ENCODE measurements at places on chromosomes 7 and 10.

GRCh38 chr7:84123965-84124547 is 70.5 kb downstream of the SEMA3A start:
- DNase-seq, result no peak

DNA sequence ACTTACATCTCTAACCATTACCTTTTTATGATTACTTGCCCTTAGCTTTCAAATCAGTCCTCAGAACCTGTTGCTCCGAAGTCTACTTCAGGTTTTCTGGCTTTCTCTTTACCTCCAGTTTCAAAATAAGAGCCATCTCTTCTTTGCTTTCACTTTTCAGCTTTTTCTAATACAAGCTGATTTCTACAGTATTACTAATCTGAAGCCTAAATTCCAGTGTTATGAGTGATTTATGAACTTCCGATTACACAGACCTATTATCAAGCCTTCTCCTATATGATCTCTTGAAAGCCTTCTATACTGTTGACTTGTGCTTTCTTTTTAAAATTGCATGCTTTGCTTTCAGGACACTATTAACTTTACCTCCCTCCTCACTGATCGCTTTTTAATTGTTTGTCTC is 1307.8 kb upstream of the CELF2 start:
- no peak for DNase-seq

- no peak for DNase-seq
Observed at GRCh38 chr10:79930267-79930666, 18.6 kb downstream of the SFTPD start.

DNA sequence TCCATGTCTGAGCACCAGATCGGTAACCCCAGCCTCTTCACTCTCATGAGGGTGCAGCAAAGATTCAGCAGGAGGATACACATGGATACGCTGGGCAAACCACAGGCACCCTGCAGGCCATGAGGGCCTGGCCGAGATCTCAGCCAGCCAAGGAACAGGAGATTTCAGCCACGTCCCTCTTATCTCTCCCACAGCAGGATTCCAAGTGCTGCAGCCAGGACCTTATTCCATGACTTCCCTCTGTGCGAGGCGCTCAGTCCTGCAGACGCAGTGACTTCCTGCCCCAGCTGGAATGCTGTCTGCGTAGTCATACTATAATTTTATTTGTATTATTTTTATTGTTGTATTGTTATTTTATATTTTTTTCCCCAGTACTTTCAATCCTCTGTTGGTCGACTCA is 66.8 kb downstream of the PTPRN2 start:
- DNase-seq, result no peak

GRCh38 chr7:118218413-118219156 is 5.9 kb upstream of the ANKRD7 start:
- DNase-seq, result no peak

GRCh38 chr10:124614003-124614659 is 130.0 kb downstream of the FAM53B start:
- DNase-seq, result peak; percentile 42

- no peak for DNase-seq
Observed at GRCh38 chr10:33247221-33247922, 87.1 kb downstream of the NRP1 start.

- DNase-seq, result no peak
Observed at GRCh38 chr10:69397972-69398371, 18.7 kb downstream of the TACR2 start.

DNA sequence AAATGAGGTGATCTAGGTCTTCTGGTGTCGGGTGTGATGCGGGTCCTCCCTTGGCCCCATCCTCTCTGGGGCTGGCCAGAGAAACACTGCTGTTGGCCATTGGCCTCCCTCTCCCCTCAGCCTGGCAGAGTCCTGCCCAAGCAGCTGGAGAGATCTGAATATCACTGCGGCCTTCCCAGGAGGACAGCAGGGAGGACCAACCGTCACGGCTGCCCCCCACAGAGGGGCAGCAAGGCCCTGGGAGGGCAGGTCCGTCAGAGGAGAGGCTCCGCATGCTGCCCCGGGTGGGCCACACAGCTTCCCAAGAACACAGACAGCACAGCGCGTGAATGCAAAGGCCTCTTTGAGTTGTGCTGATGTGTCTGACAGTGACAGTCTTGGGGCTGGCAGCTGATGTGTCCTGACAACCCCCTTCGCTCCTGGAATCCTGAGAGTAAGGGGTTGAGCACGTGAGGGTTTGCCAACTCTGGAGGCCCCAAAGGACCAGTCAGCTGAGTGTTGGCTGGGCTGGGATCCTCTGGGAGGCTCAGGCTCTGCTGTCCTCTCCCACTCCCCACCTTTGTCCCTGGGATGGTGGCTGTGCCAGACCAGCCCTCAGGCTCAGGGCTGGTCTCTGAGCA is 132.5 kb upstream of the UNC5B start:
- peak; percentile 1 for DNase-seq

- no peak for DNase-seq
Observed at GRCh38 chr10:11326913-11327616, 284.4 kb downstream of the USP6NL start.

DNA sequence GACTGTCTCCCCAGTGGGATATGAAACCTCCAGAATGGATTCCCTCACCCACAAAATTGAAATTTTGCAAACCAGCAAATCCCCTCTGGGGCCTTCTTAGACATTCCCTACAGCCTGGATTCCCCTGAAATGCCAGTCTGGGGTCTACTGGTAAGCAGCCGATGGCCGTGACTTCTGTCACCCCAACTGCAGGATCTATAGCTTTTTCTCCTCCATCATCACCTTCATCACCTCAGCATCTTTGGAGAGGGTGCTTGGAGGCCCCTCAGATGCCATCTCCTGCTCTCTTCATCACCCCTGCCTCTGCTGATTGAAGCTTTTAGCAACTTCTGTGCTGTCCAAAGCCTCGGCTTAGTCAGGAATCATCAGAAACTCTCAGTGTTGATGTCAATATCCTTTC is 2.6 kb upstream of the KCNMA1 start:
- no peak for DNase-seq

- DNase-seq, result no peak
Observed at GRCh38 chr7:26685606-26686005, 178.8 kb downstream of the SKAP2 start.

DNA sequence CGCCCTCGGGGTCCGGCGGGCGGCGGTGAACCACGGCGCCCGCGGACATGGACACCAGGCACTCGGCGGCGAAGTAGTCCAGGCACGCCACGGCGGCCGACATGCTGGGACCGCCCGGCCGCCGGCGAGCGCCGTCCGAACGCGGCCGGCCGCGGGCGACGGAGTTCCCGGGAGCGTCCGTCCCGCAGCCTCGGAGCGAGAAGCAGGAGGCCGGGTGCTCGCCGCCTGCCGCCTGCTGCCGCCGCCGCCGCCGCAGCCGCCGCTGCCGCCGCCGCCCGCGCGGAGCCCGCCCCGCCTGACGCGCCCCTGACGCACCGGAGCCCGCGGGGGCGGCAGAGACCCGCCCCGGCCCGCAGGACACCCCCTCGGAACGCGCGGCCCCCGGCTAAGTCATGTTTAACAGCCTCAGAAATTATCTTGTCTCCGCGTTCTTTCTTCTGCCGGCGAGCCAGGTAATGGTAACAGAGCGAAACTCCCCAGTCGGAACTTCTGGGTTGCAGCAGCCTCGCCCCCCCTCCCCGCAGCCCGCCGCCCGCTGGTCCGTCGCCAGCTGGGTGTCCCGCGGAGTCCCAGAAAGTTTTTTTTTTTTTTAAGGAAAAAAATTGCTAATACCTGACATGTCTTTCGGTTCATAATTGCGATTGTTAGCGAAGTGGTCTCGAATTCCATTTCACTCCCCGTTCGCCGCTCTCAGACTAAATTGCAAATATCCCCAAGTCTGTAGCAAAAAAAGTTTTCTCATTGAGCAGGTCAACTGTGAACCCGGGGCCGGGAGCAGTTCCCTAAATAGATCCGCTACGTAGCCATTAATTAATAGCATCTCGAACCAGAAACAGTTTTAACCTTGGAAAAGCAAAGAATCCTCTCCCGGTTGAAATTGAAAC is at the start of gene KLF14:
Gene KLF14 (minus strand): TSS at position 277 of the 884 bp plus-strand sequence. CDS start 174 bp downstream, at position 103.
- DNase-seq, result peak; percentile 27

DNA sequence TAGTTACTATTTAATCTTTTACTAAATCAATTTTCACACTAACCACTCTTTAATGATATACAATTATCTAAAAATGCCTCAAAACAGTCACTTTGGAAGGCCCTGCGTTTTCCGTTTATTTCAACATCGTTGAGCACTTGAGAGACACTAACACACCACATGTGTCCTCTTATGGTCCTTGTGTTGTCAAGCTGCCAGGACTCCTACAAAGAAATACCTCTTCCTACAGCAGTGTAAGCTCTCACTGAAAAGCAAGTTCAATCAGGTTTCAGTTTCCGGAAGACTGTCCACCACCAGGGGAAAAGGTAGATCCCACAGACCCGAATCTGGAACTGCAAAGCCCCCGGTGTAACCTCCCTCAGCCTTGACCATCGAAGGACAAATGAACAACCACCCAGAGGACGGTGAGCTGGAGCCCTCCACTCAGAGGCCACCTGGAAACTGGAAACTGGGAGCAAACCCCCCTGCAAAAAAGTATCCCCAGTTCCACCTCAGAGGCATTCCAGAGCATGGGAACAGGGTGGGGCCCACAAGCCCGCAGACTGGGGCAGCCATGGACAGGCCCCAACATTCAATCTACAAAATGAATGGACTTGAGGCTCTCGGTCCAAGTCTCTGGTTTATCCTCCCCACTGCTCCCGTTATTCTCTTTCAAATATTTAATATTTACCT is 37.6 kb downstream of the KCNH2 start:
- DNase-seq, result no peak

DNA sequence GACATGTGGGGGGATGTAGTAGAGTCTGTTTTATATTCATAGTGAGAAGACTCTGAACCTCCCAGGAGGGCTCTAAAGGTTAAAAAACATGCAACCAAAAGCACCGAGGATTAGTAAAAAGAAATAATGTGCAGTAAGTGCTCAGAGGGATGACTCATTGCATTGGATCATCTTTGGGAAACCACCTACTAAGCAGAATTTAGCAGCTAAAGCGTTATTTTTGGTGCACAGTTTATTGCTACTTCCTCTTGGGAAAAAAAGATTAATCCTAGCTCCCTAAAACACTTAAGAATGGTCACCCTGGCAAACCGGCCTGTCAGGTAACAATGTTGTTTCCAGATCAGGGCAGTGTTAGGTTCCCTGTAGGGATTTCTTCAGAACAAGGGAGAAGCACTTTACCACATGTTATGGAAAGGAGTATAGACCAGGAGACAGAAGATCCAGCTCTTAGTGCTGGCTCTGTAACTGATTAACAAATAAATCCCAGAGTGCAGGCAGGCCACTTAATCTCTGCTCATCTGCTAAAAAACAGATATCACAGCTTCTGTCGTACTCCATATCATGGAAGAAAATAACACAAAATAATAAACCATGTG is 44.8 kb upstream of the FAM133B start:
- DNase-seq, result peak; percentile 39

GRCh38 chr7:157664034-157664433 is 327.2 kb downstream of the DNAJB6 start:
- DNase-seq, result no peak

- no peak for DNase-seq
Observed at GRCh38 chr7:46201961-46202360, 280.9 kb upstream of the IGFBP3 start.

DNA sequence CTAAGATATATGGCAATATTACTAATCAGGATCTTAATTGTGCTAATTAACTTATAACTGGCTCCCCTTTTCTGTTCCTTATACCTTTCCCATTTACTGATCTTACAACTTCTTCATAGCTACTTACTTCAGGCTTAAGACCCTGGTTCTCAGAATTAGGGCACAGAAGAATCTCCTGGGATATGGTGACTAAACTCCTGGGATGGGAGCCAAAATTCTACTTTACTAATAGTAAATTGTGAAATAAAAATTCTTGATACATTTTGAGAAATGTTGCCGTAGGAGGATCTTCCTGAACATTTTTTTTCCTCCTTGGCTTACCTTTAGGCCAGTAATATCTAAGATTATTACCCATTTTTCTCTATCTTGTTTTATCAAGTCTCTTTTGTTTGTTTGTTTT is 309.5 kb downstream of the ATRNL1 start:
- no peak for DNase-seq

DNA sequence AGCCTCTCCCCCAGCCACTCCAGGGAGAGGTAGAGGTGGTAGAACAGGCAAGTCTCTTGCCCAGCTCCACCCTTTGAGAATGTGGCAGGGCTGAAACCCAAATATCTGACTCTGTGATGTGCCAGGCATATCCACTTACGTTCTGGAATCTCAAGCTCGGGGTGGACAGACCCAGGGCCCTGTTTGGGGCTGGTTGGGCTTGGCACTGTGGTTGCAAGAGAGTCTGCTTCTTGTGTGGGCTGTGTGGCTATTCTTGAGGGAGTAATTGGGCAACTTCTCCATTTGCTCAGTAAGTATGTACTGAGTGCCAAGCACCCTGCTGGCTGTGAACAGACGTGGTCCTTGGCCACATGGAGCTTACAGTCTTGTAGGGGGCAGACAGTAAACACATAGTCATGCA is 4.7 kb downstream of the UBTD1 start:
- no peak for DNase-seq

GRCh38 chr7:49321843-49322242 is 397.5 kb downstream of the CDC14C start:
- DNase-seq, result no peak

- DNase-seq, result no peak
Observed at GRCh38 chr10:80633383-80633860, 95.7 kb downstream of the SH2D4B start.

- DNase-seq, result no peak
Observed at GRCh38 chr7:151978616-151979015, 22.4 kb downstream of the GALNTL5 start.

DNA sequence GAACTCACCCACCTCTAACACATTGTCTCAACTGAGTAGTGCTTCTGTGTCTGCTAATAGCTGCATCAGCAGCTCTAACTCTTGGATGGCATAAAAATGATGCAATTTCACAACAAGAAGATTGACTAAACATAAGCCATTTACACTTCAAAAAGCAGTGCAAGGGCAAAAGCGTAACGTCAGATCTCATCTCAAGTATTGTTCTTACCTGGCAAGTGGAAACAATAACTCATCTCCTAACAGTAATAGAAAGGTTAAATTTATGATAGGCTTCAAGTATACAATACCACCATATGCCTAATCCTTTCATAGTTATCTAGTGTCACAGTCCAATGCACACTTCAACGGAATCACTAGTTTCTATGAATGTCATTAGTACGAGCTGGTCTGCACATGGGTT is 14.8 kb downstream of the TPK1 start:
- peak; percentile 59 for DNase-seq

- DNase-seq, result no peak
Observed at GRCh38 chr7:137003086-137003485, 134.6 kb downstream of the CHRM2 start.

DNA sequence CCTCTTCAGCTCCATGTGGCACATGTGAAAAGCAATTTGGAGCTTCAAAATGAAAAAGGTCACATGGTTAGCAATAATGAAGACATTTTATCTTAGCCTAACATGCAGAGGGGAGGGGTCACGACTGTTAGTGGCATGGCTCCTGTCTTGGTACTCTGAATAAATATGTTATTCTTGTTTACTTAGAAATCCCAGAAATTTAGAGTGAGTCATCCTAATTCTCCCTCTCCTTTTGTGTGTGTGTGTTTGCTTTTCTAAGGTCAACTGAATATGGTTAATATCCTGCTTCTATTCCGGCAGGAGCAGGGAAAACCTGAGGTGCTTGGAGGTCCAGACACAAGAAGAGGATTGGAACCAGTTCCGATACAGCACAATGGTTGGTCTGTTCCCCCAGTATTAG is 17.6 kb downstream of the BCCIP start:
- no peak for DNase-seq
